ENCODE measurements at places on chromosomes 5 and 9. TPM values are rescaled to one million over a fixed set of nuclear protein-coding genes. Genes with fewer than 3 reads are reported as not detected.

DNA sequence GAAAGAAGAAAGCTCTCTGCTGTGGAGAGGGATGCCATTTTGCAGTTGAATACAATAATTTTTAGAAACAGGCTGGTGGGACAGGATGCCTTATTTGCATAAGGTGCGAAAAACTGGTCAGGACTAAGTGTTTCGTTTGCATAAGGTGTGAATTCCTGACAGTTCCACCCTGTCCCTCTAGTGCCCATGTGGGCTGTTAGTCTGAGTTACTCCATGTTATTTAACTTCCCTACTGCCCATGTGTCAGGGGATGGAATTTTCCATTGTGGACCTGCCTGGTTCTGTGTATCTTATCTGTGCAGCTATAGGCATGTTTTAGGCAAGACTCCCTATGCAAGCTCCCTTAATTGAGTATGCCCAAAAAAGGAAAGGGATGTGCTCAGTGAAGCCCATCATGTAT lies 35.3 kb upstream of the NFIL3 start:
- DNase-seq: no peak
- H3K27me3 ChIP-seq: no peaks in the 10 kb centered on the region
- H3K27ac ChIP-seq: no peak overlapping the region

- H3K36me3 ChIP-seq: no peaks in the 10 kb centered on the region
- H3K27me3 ChIP-seq: no peaks in the 10 kb centered on the region
- no peak overlapping the region for H3K4me3 ChIP-seq
- no peak overlapping the region for H3K27ac ChIP-seq
Measured at GRCh38 chr9:112050544-112051475, 124.3 kb downstream of the SUSD1 start.

- H3K27ac ChIP-seq: no peak overlapping the region
- peaks cover 10% of the 10 kb centered on the region for H3K36me3 ChIP-seq
- H3K4me1 ChIP-seq: no peaks in the 10 kb centered on the region
- no peaks in the 10 kb centered on the region for H3K27me3 ChIP-seq
Measured at GRCh38 chr5:151493665-151494064, 46.3 kb downstream of the SLC36A1 start.

GRCh38 chr9:1421436-1421835 lies 371.3 kb downstream of the DMRT2 start:
- H3K4me1 ChIP-seq: no peaks in the 10 kb centered on the region
- no peak overlapping the region for H3K4me3 ChIP-seq
- no peak for DNase-seq
- H3K27me3 ChIP-seq: no peaks in the 10 kb centered on the region

GRCh38 chr5:52807723-52808122 lies 20.0 kb downstream of the ITGA1 start:
- no peaks in the 10 kb centered on the region for H3K27me3 ChIP-seq
- no peak overlapping the region for H3K4me3 ChIP-seq
- peaks cover 86% of the 10 kb centered on the region for H3K4me1 ChIP-seq
- no peak overlapping the region for H3K27ac ChIP-seq

The F2RL2 gene
- total RNA-seq: 0.72 TPM

The HNRNPK gene
- 544 TPM for total RNA-seq

Measured in adrenal gland (tissue), 19 donors.